ENCODE measurements at places on chromosomes 5 and 9.

GRCh38 chr9:69497816-69498215, 172.8 kb downstream of the ENTREP1 start:
- no peak for DNase-seq

- no peak for DNase-seq
Measured at GRCh38 chr5:74966141-74967026, 86.0 kb downstream of the GCNT4 start.

GRCh38 chr5:32261198-32261597, 51.5 kb downstream of the MTMR12 start:
- no peak for DNase-seq

- DNase-seq: no peak
Measured at GRCh38 chr9:137315581-137316011, 13.5 kb upstream of the NRARP start.

DNA sequence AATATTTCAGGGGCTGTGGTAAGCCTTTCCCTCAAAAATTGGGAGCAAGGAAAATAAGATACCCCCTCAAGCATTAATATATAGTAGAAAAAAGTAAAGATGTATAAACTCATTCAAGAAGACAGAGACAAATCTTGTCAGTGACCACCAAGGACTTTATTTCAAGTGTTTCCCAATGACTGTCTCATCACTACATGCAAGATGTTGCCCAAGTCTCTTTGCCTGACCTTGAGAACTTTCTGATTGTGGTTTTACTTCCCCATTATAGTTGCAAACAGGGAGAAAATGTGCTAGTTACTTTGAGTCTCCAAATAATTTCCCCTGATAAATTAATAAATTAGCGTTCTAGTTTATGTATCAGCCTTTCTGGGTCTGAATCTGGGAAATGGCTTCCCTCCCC, 4.0 kb upstream of the SLC46A2 start:
- no peak for DNase-seq

DNA sequence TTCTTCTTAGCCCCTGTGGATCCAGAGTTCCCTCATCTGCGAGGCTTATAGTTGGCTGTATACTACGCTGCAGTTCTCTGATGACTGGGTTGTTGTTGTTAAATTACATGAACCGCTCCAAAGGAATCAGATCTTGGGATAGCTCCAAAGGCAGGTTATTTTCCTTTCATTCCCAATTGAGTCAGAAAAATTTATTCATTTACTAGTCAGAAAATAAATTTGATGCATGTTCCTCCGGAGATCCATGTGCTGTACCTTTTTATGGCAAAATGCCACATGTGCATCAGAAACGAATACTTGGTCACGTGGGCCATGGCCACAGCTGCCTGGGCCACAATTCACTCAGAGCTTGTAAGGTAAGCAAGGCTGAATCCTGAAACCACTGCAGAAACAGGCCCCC, 304.0 kb downstream of the NR2F1-AS1 start:
- no peak for DNase-seq

DNA sequence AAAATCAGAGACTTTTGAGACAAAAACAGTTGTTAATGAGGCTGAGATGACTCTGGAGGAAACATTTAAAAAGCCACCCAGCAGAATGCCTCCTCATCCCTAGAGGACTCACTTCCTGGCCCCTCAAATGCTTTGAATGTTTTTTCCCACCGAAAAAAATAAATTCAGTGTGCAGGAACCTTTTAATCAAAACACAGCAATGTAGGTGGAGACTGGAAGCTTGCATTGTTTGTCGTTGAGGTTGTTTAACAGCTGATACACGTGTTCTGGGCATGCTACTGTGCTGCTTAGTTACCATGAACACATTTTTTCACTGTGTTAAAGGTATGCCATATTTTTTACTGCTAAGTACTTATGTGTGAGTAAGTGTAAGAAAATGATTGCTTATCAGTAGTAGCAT, 65.7 kb upstream of the ADCY2 start:
- no peak for DNase-seq

DNA sequence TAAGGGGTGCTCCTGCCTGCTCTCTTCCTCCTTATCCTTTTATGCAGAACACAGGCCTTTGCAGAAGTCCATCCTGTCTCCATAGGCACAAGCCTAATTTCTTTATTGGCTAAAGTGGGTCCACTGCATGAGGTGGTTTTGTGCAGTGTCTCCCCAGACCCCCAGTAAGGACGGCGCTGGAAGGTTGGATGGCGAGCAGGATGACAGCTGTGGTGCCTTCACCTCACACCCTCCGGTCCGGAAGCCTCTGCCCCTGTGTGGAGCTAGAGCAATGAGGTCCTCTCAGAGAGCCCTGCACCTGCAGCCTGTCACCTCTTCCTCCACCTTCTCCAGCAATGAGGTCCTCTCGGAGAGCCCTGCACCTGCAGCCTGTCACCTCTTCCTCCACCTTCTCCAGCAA, 393.7 kb upstream of the IRX1 start:
- no peak for DNase-seq
